NCI-H446 (cell line): ENCODE measurements at places on chromosomes 2 and 18.

DNA sequence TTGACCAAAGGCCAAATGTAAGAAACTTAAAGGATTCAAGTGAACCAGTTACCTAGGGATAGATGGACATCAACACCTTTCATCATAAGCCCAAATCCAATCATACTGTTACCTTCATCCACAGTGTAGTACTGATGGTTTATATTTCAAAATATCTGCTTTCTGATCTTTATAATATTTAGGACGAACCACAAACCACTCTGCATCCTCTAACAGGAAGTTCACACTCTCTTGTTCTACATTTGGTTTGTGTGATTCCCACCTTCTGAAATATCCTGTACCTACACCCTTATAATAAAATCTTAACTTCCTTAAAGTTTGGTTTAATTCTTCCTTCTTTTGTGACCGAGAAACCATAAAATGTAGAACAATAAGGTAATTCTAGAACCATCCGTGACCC is 535.7 kb upstream of the CHAC2 start:
- no peak for DNase-seq

DNA sequence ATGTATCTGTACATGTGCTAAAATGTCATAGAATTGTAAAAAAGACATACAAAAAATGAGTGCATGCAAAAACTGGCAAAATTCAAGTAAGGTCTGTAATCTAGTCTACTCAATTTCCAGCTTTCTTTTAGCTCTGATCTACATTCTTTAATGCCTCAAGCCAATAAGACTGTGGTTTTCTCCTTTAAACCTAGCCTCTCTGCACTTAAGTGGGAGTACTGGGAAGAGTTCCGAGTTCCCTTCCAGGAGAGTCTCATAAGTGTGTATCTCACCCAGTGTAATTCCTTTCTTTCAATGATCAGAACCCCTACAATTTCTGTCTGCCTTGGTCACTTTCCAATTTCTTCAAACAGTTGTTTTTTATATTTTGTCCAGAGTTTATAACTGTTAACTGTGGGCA is 150.1 kb downstream of the PTRHD1 start:
- no peak for DNase-seq

DNA sequence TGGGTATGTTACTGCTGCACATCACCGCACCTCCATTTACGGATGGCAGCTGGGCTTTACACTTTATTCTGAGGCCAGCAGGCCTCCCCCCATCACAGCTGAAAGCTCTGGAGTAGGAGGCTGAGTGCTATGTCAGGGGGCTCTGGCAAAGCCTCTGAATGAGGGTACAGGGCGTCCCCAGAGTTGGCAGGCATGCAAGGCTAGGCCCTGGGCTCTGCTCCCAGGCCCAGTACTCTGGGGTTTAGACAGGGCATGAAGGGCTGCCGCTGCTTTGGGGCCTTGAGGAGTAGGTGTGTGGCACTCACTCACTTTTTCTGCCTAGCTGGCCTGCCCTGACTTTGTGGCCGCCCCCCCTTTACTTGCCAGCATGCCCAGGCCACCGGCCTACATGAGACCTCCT is 90.8 kb downstream of the WDSUB1 start:
- no peak for DNase-seq

DNA sequence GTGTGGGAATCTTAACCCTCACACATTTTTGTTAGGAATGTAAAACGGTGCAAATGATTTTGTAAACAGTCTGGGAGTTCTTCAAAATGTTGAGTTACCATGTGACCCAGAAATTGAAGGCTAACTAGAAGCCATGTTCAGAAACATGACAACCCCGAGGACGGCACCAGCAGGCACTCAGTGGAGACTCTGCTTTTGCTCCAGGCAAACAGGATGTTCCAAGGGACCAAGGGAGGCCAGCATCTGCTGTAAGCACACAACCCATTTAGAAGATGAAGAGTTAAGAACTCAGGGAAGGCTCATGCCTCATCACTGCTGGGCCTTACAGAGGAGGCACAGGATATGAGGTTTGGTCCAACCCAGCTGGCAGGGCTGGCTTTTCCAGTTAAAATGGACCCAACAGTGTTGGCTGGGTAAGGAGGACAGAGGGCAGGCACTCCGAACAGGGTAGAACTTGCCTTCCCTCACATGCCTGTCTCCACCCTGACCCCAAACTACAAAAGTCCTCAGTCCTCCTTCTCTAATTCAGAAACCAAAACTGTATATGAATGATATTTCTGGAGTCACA is 23.6 kb downstream of the PARD6G start:
- no peak for DNase-seq

DNA sequence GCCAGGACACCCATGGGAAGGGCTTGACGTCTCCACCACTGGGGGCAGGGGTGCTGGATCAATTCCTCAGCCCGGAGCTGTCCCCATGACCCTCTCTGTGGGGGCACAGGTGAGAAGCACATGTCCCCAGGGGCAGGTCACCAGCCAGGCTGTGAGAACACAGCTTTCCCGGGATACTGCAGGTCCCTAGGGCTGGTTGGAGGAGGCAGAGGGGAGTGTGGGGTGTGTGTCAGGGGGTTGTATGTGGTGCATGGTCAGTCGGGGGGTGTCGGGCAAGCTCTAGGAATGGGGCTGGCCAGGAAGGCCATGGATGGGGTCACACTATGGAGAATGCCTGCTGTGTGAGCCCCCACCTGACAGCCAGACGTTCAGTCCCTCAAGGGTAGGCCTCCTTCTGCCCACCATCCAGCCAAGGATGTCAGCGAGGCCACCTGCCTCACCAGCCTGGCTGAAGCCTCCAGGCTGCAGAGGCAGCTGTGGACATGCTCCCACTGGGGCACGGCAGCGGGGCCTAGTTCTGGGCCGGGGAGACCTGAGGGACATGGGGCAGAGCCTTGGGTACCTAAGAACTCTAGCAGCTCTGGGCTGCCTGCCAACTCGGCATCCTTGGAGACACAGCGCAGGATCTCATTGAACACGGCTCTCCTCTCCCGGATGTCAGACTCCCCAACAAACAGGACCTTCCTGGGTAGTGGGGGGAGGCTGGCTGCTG is 10.3 kb downstream of the HS1BP3 start:
- no peak for DNase-seq

DNA sequence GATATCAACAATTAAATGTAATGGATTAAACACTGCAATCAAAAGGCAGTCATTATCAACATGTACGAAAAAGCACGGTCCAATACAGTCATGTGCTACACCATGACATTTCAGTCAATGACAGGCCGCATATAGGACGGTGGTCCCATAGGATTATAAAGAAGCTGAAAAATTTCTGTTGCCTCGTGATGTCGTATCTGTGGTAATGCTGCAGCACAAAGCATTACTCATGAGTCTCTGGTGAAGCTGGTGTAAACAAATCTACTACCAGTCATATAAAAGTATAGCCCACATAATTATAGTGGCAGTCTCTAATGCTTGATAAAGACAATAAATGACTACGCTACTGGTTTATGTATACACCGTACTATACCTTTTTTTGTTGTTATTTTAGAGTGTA is 58.4 kb downstream of the RABL2A start:
- DNase-seq, result no peak

GRCh38 chr2:218953366-218953954 is 6.0 kb upstream of the CDK5R2 start:
- DNase-seq, result no peak

DNA sequence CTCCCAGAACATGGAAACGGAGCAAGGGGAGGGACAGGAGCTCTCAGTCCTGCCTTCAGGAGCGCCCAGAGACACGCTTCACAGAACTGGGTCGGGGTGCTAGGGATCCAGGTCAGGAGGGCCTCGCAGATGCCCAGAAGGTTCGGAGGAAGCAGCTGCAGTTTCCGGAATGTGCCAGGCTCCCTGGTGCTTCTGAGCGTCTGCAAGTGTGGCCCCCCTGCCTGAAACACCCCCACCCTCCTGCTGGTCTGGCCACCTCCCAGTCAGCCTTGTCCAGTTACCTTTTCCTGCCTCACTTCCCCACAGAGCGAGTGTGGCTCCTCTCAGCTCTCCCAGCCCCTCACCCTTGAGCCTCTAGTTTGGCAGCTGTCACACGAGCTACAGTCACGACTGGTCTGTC is 88.3 kb upstream of the TAF1B start:
- DNase-seq, result no peak

GRCh38 chr2:151029406-151030157 is 232.1 kb downstream of the RBM43 start:
- DNase-seq, result no peak

DNA sequence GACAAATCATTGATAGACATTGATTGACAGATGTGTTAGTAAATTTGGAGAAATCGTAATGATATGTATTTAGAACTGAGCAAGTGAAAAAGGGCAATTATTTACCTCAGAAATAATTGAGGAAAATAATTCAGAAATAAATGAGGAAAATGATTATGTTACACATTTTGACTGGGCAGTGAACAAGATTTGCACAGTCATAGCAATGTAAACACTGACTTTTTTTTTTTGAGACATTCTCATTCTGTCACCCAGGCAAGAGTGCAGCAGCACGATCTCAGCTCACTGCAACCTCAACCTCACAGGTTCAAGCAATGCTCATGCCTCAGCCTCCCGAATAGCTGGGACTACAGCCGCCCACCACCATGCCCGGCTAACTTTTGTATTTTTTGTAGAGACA is 211.7 kb downstream of the SP3 start:
- no peak for DNase-seq

DNA sequence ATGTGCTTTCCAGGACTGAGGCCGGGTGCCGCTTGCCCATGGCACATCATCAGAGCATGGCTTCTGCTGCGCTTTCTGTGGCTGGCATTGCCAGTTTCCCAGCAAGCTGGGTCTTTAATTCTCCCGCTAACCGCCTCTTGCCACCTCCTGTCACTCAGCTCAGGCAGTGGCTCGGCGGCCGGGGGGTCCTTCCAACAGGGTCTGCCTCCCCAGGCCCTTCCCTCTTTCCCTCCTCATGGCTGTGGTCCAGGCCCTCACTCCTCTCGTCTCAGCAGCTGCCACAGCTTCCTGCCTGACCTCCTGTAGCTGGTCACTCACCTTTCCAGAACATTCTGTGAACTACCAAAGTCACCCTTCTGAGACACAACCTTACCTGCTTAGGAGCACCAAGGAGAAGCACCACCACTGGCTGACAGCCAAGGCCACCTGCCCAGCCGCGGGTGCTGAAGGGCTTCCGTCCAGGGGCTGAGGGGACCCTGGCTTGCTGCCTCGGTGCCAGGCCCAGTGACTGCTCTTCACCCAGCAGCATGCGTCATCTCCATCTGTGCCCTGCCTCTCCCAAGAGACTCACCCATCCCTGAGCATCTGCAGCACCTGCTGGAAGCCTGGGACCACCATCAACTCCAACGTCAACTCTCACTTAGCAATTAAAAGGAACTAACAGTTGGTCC is 22.6 kb downstream of the CHMP1B start:
- no peak for DNase-seq

DNA sequence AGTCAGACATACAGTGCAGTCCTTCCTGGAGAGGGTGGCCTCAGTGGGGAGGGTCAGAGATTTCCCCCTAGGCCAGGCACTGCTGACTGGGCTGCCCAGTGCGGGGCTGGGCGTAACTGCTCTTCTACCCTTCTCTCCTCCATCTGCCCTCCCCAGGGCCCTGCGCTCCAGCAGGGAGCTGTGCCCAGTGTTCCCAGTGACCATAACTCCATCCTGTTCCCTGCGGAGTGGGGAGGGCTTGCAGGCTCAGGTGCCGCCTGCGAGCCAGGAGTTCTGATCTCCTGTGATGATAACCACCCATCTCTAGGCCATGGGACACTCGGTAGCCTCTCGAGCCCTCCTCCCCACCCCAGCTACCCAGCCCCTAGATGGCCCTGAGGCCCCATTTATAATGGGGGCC is 107.6 kb downstream of the SMAD7 start:
- no peak for DNase-seq
